ENCODE measurements at places on chromosomes 12 and 14. TPM values are rescaled to one million over a fixed set of nuclear protein-coding genes. Genes with fewer than 3 reads are reported as not detected.

The INHBC gene
- not detected for total RNA-seq

The EML1 gene
- total RNA-seq, result 69.3 TPM

The TPPP2 gene
- total RNA-seq, result not detected

The NEUROD4 gene
- total RNA-seq, result not detected

The KCNC2 gene
- under 0.01 TPM for total RNA-seq

The RIMBP2 gene
- 0.17 TPM for total RNA-seq

The MYF5 gene
- total RNA-seq, result not detected

The ENDOU gene
- not detected for total RNA-seq

The IGF1 gene
- total RNA-seq, result not detected

The GRIP1 gene
- total RNA-seq, result 32.4 TPM

Measured in renal cortical epithelial cell (primary cell).